ENCODE measurements at places on chromosomes 1 and 21.

DNA sequence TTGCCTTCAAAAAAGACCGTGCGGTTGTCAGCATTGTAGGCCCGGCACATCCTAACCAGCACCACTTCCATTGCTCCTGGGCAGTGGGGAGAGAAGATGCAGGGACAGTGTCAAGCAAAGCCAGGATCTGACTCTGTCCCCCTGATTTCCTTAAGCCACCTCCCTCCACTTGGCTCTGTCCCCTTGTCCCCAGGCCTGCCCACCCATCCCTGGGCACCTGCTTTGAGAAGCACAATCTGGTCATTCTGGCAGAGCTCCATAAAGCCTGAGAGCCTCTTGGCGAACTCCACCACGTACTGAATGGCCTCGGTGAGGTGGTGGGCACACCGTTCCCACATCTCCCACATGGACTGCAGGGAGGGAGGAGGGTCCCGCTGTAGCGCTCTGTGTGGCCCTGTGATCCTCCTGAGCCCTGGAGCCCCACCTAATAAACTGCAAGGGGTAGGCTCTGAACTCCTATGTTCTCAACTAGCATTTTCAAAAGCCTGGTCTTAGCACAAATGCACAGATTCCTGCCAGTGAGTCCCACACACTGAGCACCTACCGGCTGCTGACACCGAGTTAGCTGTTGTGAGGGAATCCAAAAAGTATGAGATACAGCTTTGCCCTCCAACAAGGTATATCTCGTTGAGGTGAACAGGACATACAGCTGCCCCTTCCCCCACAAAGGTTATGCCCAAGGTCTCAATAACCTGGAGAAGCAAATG lies 8.2 kb upstream of the LINGO4 start:
- no peak for DNase-seq

DNA sequence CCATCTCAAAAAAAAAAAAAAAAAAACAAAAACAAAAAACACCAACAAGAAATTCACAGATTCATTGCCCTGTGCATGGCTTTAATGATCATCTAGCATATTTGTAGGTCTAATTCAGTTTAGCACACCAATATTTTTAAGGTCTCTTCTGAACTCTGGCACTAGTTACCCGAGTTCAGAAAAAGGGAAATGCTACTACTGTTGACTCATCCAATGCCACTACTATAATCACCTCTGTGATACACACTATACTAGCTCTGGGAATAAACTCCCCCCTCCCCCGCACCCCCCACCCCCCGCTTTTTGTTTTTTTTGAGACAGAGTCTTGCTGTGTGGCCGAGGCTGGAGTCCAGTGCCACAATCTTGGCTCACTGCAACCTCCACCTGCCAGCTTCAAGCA lies 55.6 kb downstream of the FBXO42 start:
- DNase-seq: peak; percentile 39

- peak; percentile 30 for DNase-seq
Observed at GRCh38 chr1:59013276-59013927, 229.6 kb upstream of the JUN start.

DNA sequence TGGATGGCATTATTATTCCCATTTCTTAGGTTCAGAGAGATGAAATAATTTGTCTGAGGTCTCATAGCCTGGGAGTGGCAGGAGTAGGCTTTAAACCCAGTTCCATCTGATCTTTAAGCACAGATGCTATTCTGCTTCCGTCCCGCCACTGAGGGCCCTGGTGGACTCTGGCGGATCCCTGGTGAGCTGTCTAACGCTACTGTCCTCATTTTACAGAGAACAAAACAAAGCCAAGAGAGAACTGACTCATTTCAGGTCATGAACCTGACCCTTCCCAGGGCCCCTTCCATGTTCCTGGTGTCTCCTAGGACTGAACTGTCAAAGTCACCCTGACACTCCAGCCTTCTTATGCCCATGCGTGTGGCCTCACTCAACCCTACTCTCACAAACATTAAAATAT lies 3.1 kb upstream of the GALE start:
- DNase-seq: no peak

GRCh38 chr21:41953249-41953830 lies 478 bp downstream of the C2CD2 start:
- peak; percentile 54 for DNase-seq

- DNase-seq: no peak
Observed at GRCh38 chr1:85343612-85344255, 67.3 kb upstream of the BCL10 start.

- peak; percentile 83 for DNase-seq
Observed at GRCh38 chr1:11858968-11859871, 475 bp upstream of the NPPB start.

- peak; percentile 43 for DNase-seq
Observed at GRCh38 chr1:43058545-43059360, 100.1 kb upstream of the SLC2A1 start.

DNA sequence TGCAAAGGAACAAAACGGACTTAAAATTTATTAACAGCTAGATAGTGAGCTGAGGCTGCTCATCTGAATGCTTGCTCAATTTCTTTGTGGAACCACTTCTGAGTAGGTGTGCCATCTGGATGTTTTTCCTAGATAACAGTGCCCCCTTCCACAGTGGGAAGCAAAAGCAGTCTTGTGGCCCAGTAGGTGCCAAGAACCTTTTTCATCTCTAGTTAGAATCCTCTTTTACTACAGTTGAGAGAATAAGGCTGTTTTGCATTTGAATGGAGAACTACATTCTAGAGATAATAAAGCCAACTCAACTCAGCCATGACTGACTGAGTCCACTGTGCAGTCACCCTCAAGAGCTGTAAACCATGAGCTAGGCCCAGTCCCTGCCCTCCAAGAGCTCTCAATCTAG lies 13.3 kb downstream of the F3 start:
- DNase-seq: no peak

DNA sequence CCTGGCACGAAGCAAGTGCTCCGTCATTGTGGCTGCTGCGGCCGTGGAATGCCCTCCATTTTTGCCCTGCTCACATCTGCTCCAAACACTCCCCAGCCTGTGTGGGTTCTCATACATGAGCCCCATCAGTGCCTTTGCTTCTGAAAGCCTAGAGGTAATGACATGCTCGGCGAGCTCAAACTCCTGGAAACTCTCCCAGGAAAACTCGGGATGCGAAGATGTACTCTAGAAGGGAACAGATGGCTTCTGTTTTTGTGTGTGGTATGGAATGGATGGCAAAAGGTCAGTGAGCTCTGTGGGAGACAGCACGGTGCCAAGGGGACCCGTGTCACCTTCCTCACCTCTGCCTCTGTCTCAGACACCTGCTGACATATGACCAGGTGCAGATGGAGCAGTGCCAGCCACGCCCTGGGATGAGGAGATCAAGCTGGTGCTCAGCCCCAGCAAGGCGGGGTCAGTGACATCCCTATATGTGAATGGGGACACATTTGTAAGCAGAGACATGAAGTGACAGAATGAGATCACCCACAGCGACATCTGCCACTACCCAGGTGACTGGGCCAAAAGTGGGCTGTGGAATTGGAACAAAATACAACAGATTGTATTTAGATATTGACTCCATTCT lies 84.1 kb upstream of the COX20 start:
- DNase-seq: no peak

GRCh38 chr1:10434590-10434989 lies 4.4 kb downstream of the CENPS start:
- DNase-seq: no peak

DNA sequence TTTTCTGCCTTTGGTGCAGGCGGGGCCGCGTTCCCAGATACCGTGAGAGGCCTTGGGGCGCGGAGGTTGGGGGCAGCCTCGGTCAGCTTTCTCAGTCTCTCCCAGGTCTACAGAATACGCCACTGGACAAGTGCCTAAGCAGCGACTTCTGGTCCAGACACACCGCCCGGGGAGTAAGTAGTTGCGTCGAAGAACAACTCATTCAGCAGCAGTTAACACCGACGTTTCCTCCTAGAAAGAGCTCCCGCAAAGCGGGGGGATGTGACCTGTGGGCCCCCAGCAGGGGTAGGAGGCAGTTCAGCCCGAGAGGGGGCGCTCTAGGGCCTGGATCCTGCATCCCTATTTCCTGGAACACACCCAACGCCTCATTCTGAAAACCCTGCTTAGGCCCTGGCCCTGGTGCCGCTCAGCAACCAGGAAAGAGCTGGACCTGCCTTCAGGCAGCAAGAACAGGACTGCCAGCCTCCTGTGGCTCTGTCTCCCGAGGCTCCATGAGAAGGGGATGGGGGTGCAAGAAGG lies 6.5 kb upstream of the BARHL2 start:
- DNase-seq: no peak

GRCh38 chr1:167454894-167455785 lies 63.2 kb downstream of the CD247 start:
- DNase-seq: peak; percentile 67

DNA sequence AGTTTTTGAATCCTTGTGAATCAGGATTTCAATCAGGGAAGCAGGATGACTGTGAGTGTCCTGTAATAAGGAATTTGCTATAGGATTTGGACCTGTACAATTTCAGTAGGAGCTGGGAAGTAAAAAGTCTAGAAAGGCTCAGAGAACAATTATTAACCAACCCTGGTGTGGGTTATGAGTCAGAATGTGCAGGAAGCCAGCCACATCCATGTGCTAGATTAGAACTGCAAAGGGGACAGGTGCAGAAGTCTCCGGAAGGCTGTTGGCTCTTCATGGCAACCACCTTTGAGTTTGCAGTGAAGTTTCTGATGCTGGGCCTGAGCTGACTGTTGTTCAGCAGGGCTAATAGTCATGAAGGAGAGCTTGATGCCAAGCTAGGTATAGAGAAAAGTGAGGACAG lies 70.7 kb downstream of the SPATA46 start:
- DNase-seq: no peak

- DNase-seq: no peak
Observed at GRCh38 chr1:247102381-247102780, 1.8 kb downstream of the ZNF669 start.

DNA sequence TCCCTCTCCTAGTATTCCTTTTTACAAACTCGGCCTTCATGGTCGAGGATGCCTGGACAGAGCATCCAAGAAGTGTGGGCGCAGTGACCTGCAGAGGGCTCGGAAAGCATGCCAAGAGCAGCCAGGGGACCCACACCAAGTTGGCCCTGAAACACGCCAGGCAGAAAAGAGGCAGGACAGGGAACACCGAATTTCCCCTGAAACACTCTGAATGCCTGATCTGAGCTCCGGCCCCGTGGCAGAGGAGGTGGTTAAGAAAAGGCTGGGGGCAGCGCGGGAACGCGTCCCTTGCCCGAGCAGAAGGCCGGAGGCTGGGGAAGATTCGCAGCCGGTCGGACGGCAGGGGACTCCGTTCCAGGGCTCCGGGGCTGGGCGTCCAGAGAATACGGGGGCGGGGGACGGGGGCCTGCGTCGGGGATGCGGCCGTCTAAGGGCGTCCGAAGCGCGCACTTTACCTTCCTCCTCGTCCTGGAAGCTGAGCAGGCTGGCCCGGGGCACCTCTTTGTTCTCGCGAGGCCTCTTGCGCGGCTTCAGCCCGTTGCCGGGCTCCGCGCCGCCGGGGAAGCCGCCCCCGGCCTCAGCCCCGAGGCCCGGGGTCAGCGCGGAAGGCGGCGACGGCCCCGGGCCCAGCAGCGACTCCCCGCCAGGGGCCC lies 558 bp downstream of the PAXBP1 start:
- DNase-seq: peak; percentile 73

GRCh38 chr1:34866762-34867109 lies 7.2 kb upstream of the SMIM12 start:
- DNase-seq: no peak

DNA sequence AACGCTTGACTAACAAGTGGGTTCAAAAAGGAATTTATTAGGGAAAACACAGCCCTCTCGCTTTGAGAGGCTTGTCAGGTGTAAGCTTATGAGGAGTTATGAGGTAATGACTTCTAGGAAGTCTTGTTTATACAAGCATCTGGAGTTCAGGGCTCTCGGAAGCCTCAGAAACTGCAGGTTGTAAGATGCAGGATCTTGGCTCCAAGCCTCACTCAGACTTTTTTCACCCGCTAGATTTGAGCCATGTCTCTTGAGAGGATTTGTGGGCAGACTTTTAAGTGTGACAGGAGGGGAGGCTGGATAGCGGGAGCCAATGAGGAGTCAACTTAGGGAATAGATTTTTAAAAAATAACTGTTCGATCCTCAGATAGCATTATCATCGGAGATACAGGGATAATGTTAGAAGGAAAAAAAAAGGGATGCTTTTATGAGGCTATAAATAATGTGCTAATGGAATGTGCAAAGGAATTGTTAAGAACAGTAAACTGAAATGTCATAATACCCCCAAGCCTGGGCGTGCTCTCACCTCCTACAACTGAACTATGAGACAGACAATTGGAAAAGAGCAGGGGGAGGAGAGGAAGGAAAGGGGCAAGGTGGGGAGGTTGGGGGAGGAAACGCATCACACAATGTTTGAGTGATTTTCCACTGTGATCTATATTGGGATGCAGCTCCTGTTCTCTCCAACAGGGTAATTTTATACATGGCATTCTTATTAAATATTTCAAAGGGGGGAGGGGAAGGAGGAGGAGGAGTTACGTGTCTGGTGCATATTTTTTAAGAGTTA lies 107.4 kb upstream of the ESRRG start:
- no peak for DNase-seq

GRCh38 chr1:87335175-87335884 lies 6.7 kb downstream of the LMO4 start:
- DNase-seq: peak; percentile 78
